ENCODE measurements at places on chromosomes 1 and 21.

GRCh38 chr1:114292194-114292593 lies 138.5 kb upstream of the SYT6 start:
- no peaks in the 10 kb centered on the region for H3K4me1 ChIP-seq
- DNase-seq = no peak
- H3K4me3 ChIP-seq = no peak overlapping the region
- no peak overlapping the region for H3K27ac ChIP-seq
- no peaks in the 10 kb centered on the region for H3K27me3 ChIP-seq

DNA sequence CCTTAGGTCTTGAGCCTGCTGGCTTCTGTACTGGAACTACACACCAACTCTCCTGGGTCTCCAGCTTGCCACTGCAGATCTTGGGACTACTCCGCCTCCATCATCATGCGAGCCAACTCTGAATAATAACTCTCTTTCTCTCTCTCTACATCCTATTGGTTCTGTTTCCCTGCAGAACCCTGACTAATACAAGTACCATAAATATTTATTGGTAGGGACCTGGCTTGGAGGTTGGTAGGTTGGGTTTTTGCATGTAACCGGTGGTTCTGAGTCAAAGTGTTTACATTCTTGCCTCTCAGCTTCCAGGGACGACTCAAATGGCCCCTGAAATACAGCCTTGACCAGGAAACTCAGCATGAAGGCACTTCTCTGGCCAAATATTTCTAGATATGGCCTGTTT lies 110.4 kb downstream of the KCND3 start:
- H3K4me1 ChIP-seq = peaks cover 17% of the 10 kb centered on the region
- no peaks in the 10 kb centered on the region for H3K36me3 ChIP-seq
- no peak for DNase-seq
- no peak overlapping the region for H3K27ac ChIP-seq

DNA sequence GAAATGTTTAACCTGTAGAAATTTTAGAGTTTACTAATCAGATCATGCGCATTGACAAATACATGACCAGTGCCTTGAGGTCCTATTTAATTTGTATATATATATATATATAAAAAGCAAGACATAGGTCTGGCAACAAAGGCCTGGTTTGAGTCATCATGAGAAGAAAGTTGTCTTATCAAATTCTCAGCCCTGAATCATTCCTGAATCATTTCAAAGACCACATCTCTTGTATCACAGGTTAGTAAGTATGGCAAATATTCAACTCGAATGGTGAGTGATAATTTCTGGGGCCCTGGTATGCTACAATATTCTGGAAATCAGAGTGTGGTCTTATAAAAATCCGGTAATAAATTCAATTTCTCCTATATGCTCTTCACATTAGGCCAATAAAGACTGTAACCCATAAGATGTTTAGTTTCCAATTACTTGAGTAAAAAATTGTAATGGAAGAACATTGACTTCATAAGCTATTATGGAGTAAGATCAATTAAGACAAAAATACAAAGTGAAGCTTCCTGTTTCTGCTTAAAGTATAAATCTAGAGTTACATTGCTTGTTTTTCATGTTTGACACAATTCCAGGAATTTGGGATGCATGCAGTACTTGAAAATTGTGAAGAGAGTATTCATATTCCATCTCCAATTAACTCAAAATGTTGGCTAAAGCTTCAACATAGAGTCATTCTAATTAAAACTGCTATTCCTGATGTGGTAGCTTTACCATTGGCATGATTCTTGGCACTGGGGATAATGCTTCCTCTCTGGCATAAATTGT lies 309.4 kb downstream of the BRINP3 start:
- H3K36me3 ChIP-seq = no peaks in the 10 kb centered on the region
- H3K4me1 ChIP-seq = no peaks in the 10 kb centered on the region
- H3K27ac ChIP-seq = no peak overlapping the region

- no peak for DNase-seq
- H3K36me3 ChIP-seq = no peaks in the 10 kb centered on the region
- no peaks in the 10 kb centered on the region for H3K27me3 ChIP-seq
- H3K27ac ChIP-seq = no peak overlapping the region
Observed at GRCh38 chr1:210434223-210434622, 105.5 kb downstream of the HHAT start.

GRCh38 chr1:196650403-196650802 lies 1.4 kb upstream of the CFH start:
- H3K4me3 ChIP-seq = no peak overlapping the region
- no peak for DNase-seq
- H3K36me3 ChIP-seq = no peaks in the 10 kb centered on the region
- H3K27ac ChIP-seq = no peak overlapping the region

DNA sequence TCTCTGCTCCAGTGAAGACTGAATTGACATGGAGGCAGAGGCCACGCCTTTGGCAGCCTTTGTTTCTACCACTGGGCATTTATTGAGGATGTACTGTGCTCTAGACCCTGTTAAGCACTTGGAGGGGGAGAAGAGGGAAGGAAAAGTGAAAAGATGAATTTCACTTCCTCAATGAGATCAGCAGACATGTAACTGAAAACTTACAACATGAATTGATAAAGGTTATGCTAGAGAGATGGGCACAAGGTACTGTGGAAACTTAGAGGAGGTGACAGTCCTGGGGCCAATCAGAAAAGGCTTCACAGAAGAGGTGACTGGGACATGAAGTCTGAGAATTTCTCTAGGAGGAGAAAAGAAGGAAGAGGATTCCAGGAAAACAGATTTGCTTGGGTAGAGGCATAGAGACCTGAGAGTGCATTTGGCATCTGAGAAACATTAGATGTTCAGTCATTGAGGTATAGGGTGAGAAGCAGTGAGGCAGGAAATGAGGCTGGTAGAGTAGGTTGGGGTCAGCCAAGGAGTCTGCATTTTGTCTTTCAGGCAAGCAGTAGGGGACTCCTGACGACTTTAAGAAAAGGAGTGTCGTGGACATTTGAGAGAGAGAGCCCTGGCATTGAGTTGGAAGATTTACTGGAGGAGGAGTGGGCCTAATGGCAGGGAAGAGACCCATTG lies 113.0 kb downstream of the SYT2 start:
- H3K27me3 ChIP-seq = no peaks in the 10 kb centered on the region
- H3K4me1 ChIP-seq = peaks cover 26% of the 10 kb centered on the region
- H3K36me3 ChIP-seq = peaks cover 12% of the 10 kb centered on the region
- no peak for DNase-seq
- H3K4me3 ChIP-seq = no peak overlapping the region

- no peaks in the 10 kb centered on the region for H3K4me1 ChIP-seq
- no peak for DNase-seq
- H3K4me3 ChIP-seq = no peak overlapping the region
- H3K27ac ChIP-seq = no peak overlapping the region
- H3K36me3 ChIP-seq = no peaks in the 10 kb centered on the region
Observed at GRCh38 chr1:244821134-244821533, 14.3 kb upstream of the COX20 start.

GRCh38 chr1:15205586-15206346 lies 41.3 kb upstream of the FHAD1 start:
- H3K27ac ChIP-seq = no peak overlapping the region
- H3K4me3 ChIP-seq = no peak overlapping the region
- H3K36me3 ChIP-seq = no peaks in the 10 kb centered on the region
- no peak for DNase-seq
- peaks cover 16% of the 10 kb centered on the region for H3K4me1 ChIP-seq

- no peaks in the 10 kb centered on the region for H3K27me3 ChIP-seq
- H3K4me1 ChIP-seq = no peaks in the 10 kb centered on the region
- H3K27ac ChIP-seq = no peak overlapping the region
- H3K36me3 ChIP-seq = peaks cover 9% of the 10 kb centered on the region
Observed at GRCh38 chr1:231776010-231776756, 149.6 kb downstream of the DISC1 start.

DNA sequence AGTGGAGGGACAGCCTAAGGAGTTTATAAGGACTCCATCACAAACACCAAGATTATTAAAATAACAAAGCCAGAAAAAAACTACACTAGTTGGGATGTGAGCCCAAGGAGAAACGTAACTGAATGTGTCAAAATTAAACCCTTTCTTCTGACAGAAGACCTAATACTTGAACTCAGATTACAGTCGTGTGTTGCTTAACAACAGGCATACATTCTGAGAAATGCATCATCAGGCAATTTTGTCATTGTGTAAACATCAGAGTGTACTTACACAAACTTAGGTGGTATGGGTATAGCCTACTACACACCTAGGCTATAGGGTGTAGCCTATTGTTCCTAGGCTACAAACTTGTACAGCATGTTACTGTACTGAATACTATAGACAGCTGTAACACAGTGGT lies 23.4 kb downstream of the DSTYK start:
- peaks cover 38% of the 10 kb centered on the region for H3K4me1 ChIP-seq
- no peaks in the 10 kb centered on the region for H3K27me3 ChIP-seq
- H3K36me3 ChIP-seq = peaks cover 20% of the 10 kb centered on the region

DNA sequence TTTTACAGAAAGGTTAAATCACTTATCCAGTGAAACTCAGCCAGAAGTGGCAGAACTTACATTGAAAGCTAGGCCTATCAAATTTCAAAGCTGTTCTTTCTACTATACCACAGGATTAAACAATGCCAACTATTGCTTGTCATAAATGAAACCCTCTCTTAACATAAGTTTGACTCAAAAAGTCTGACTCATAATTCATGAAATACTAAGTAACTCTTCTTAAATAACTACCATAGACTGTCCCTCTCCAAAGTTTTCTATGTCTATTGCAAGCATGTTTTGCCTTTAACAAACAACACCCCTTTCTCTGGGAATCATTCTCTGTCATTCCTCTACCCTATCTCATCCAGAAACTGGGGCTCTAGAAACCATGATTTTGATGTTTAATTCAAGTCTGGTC lies 109.5 kb upstream of the UBE2U start:
- no peaks in the 10 kb centered on the region for H3K36me3 ChIP-seq
- no peaks in the 10 kb centered on the region for H3K27me3 ChIP-seq
- H3K27ac ChIP-seq = no peak overlapping the region

GRCh38 chr1:30419831-30420230 lies 303.6 kb downstream of the MATN1 start:
- H3K27me3 ChIP-seq = no peaks in the 10 kb centered on the region
- no peak overlapping the region for H3K27ac ChIP-seq
- H3K36me3 ChIP-seq = no peaks in the 10 kb centered on the region
- DNase-seq = no peak

GRCh38 chr1:17865912-17866739 lies 111.0 kb downstream of the ACTL8 start:
- no peak overlapping the region for H3K4me3 ChIP-seq
- no peaks in the 10 kb centered on the region for H3K36me3 ChIP-seq
- H3K27ac ChIP-seq = no peak overlapping the region
- H3K27me3 ChIP-seq = no peaks in the 10 kb centered on the region

DNA sequence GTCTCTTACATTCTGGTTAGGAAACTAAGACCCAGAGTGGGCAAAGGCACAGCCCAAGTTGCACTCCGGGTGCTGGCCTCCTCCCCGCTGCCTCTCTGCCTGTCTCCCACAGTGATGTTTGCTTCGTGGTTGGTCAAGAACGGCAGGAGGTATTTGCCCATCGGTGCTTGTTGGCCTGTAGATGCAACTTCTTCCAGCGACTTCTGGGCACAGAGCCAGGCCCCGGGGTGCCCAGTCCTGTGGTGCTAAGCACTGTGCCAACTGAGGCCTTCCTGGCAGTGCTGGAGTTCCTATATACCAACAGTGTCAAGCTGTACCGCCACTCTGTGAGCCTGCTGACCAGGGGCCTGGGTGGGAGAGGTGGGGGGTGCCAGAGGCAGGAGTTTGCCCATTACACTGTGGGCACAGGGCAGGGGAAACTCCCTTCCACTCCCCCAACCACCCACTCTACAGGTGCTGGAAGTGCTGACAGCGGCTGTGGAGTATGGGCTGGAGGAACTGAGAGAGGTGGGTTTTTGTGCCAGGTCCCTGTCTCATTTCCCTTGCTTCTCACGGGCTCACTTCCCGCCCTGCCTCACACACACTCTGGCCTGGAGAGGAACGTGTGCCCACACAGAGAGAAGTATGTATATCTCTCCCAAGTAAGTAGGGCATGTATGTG lies 1.9 kb downstream of the BTBD19 start:
- DNase-seq = no peak
- H3K27me3 ChIP-seq = no peaks in the 10 kb centered on the region
- H3K36me3 ChIP-seq = peaks cover 4% of the 10 kb centered on the region
- H3K4me3 ChIP-seq = peak overlapping the region; percentile 42

DNA sequence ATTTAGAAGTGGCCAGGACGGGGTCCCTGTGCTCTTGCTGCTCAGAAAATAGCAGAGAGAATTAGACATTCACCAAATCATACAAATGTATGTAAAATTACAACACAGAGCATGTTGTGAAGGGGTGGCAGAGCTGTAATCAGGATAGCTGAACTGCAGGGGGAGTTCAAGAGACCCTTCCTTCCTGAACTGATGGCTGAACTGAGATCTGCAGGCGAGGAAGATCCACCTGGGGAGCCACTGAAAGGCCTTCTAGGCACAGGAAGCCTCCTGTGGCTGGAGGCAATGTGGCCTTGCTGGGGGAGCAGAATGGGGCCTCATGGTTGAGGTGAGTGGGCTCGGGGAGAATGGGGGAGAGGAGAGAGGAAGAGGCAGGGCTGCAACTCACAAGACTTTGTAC lies 216.5 kb downstream of the PRDM2 start:
- no peak overlapping the region for H3K27ac ChIP-seq
- no peaks in the 10 kb centered on the region for H3K4me1 ChIP-seq
- DNase-seq = no peak
- peaks cover 9% of the 10 kb centered on the region for H3K27me3 ChIP-seq

- no peak overlapping the region for H3K27ac ChIP-seq
- no peak for DNase-seq
- H3K4me1 ChIP-seq = peaks cover 4% of the 10 kb centered on the region
- H3K27me3 ChIP-seq = no peaks in the 10 kb centered on the region
- no peaks in the 10 kb centered on the region for H3K36me3 ChIP-seq
Observed at GRCh38 chr1:42343049-42343448, 8.0 kb upstream of the FOXJ3 start.

All from heart left ventricle (tissue), 16 donors.